Urothelium cell line (cell line): ENCODE measurements at places on chromosomes 11 and 22.
A peak's percentile ranks its signal among the peaks of the same experiment; 100 is the strongest.

GRCh38 chr22:48426466-48427380, 1401.0 kb downstream of the BRD1 start:
- no peak for DNase-seq

GRCh38 chr11:1292018-1292643, 17.3 kb downstream of the TOLLIP start:
- no peak for DNase-seq

- DNase-seq = no peak
Observed at GRCh38 chr22:46012881-46013281, 35.9 kb upstream of the WNT7B start.

GRCh38 chr11:122097419-122098001, 18.5 kb downstream of the BLID start:
- no peak for DNase-seq

DNA sequence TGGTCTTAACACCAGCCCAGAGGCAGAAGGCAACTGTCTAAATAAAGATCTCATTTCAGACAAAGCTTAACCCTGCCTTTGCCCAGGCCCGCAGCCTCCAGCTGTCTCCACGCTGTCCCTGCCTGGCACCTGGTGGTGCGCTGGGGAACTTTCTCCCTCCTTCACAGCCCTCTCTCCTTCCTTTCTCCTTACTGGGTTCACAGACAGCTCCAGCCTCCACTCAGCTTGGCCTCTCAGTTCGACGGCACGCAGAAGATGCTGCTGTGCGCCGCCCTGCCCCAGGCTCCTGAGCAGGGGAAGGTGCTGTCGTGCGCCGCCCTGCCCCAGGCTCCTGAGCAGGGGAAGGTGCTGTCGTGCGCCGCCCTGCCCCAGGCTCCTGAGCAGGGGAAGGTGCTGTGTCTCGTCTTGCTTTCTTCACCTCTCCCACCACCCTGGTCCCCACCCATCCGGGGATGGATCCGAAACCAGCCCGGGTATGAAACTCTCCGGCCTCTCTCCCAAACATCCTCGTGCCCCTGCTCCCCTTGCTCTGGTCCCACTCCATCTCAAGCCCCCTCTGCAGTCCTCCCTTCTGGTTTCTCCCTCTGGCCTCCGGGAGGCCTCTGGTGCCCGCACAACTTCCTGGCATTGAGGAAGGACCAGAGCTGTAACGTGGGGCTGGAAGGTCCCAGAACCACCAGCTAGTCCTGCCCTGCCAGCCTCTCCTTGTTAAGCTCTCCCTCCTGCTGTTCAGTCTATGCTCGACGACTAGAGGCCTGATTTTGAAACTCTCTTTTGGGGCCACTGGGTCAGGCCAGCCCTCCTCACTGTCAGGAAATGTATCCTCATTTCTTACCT, 22.9 kb upstream of the JAM3 start:
- DNase-seq = no peak

- DNase-seq = no peak
Observed at GRCh38 chr22:19874307-19875060, 19.8 kb upstream of the GNB1L start.

DNA sequence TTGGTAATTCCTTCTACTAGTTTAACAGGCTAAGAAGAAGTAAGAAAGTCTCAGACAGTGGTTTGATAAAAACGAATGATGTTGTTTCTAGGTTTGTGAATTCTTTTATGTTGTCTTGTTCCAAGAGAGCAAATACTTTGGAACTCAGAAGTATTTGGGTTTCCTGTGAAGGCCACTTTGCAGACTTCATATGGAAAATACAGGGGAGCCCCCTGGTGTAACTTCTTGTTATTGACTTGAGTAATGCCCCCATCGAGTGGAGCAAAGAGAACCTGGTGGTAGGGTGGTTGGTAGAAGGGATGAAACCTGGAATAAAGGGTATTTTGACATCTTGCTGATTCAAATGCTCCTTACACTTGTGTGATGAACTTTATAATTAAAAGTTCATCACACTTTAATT, 40.0 kb upstream of the PTH start:
- DNase-seq = peak; percentile 9

- no peak for DNase-seq
Observed at GRCh38 chr22:40397396-40397795, 27.0 kb downstream of the SGSM3 start.

GRCh38 chr22:49183826-49184216, 643.9 kb downstream of the BRD1 start:
- peak; percentile 48 for DNase-seq

DNA sequence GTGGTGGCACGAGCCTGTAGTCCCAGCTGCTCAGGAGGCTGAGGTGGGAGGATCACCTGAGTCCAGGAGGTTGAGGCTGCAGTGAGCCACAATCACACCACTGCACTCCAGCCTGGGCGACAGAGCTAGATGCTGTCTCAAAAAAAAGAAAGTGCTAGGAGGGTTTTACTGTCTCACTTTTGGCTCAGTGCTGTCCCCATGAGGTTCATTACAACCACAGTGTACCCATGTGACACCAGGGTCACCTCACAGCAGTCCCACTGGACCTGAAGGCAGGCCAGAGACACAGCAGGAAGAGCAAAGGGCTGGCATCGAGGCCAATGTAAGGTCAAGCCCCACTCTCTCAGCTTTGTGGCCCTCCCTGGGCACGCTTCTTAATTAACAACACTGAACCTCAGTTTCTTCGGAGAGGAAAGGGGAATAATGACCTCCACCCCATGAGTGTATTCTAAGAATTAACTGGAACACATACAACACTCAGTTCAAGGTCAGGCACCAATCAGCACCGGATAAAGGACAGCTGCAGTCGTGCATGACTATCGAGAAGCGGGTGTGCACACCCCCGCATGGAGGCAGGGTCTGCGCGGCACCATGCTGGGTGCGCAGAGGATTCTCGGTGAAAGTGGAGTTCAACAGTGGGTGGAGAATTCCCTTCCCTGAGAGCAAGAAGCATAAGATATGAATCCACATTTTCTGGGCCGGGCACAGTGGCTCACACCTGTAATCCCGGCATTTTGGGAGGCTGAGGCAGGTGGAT, 30.9 kb upstream of the BAIAP2L2 start:
- DNase-seq = no peak

- no peak for DNase-seq
Observed at GRCh38 chr11:8841899-8842298, 69.1 kb upstream of the AKIP1 start.

DNA sequence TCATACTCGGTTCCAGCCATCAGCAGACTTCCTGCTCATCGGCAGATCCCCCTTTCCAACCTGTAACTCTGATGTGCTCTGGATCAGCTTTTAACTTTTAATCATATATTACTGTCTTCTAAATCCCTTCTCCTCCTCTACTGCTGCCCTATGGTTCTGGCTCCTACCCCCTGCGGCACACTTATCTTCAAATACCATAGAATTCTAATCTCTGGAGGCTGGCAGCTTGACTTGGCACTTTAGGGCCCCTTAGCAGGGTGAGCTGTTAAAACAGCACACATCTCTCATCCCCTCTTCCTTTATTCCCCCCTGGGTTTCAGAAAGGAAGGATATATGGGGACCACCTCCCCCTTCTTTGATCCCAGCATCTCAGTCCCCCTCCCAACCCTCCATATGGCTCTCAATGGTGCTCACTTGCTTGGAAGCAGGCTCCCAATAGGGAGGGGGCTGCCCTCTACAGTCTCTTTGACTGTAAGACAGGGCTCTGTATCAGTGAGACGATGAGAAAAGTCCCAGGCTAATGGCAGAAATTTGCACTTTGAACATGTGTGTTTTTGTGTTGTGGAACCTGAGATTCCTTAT, 4.4 kb upstream of the CNTF start:
- no peak for DNase-seq

DNA sequence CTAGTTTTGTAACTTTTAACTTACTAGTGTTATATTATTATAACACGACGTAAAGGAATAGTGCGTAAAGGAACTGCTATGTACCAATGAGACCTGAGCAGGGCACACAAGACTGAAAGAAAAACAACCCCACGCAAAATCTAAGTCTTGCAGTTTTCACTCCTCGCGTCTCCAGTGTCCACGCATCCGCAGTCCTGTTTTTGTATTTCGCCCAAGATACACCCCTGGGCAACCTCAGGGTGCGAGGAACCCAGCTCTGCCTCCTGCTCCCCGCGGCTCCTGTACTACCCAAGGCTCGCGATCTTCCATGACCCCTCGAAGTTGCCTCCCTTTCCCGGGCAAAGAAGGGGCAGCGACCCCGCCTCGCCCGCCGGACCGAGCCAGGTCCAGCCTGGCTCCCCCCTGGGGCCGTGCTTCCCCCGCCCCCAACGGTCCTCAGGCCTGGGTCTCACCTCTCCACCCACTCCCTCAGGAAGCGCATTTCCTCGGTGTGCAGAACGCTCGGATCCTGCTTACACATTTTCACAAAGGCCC, 393 bp downstream of the ST13 start:
- DNase-seq = peak; percentile 27

- DNase-seq = no peak
Observed at GRCh38 chr11:46273511-46274205, 3.8 kb upstream of the CREB3L1 start.

- no peak for DNase-seq
Observed at GRCh38 chr22:49334449-49334789, 493.3 kb downstream of the BRD1 start.

GRCh38 chr22:45320357-45320976, 10.7 kb downstream of the FAM118A start:
- no peak for DNase-seq

- DNase-seq = no peak
Observed at GRCh38 chr22:20441631-20442484, 4.2 kb upstream of the SCARF2 start.

DNA sequence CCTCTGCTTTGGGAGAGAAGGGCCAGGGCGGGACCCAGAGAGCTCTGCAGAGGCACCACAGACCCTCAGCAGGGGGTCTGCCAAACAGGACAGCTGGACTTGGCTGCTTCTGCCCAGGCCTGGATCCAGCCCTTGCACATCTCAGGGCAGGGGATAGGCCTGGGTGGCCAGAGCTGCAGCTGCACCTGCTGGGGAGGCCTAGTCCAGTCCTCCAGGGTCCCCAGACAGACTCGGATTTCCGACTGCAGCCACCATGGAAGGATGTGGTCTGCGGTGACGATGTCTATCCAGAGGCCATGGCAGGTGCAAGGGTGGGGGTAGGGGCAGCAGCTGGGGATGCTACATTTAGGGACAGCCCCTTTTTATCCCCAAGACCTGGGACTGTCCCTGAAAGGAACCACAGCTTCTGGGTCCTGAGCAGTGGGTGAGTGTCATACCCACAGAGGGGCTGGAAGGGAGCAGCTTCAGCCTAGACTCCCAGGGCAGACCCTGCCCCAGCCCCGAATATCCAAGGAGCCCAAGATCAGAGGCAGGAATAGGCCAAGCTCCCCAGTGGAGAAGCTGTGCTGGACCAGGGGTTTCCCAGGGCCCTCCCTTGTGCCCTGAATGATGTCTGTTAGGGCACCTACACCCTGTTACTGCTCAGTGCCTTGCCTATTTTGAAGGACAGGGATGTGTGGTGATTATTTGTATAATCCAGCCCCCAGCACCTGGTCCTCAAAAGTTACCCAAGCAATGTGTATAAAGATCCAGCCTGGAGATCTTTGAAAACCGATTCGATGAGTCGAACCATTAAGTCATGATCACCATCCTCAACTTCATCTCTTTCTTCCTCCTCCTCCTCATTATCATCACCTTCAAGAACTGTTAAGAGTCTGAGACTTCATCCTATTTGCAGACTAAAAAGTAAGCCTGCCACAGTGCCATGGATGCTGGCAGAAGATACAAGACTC, 2.5 kb upstream of the IGLL5 start:
- no peak for DNase-seq

GRCh38 chr11:82462608-82463242, 270.9 kb downstream of the FAM181B start:
- DNase-seq = no peak

DNA sequence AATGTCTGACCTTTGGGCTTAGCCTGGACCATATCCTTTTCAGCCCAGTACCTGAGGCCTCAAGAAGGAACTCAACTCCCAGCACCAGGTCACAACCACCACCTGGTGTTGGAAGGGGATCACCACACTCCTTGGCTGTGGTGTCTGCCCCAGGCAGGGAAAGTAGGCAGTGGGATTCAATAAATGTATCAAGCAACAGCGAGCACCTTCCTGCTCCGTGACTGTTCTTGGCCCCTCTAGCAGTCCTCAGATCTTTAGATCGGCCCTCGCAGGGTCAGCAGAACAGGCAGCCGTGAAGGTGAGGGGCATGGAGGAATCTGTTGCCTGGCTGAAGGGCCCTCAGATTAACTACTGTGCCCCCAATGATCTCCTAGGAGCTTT, 15.9 kb downstream of the ARFGAP2 start:
- no peak for DNase-seq

DNA sequence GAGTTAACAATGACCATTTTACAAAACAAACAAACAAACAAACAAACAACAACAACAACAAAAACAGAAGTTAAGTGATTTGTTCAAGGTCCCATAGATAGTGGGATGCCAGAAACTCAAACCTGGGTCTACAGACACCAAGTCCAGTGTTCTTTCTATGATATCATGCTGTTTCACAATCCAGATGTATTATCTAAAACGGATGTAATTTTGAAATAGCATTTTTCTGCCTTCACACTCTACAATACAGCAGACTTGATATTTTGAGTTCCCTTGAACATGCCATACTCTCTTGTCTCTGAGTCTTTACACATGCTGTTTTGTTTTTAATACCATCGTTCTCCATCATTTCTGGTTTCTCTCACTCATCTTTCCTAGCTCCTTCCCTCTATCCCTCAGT, 104.5 kb downstream of the RELT start:
- DNase-seq = no peak

DNA sequence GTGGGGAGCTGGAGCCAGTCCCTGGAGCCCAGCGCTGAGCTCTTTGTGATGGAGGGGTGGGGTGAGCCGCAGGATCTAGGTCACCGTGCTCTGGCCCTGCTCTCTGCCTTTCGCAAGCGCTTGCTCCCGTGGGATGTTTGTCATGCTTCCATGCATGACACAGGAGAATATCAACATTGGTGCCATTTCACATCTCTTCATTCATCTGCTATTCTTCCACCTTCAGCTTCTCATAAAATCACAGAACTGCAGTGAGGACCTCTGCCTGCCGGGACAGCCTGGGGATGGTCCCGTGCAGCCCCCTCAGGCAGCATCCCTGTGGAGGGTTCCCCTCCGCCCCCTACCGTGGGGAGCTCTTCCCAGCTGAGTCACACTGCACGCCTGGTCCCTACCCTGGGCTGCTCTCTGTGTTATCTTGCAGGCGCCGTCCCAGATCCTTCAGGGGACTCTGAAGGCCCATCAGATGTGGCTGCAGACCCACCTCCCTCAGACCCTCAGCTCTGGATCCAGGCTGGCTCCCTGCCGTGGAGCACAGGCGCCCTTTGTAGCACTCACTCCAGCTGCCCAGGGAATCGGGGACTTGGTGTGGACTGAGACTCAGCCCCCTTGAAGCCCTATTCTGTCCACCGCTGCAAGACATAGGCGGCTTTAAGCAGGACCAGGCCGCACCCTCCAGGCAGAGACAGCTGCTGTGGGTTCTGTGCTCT, 5.1 kb upstream of the SEPTIN5 start:
- no peak for DNase-seq
